Head of caudate nucleus (tissue), 42 donors: ENCODE measurements at places on chromosomes 13 and 19.

DNA sequence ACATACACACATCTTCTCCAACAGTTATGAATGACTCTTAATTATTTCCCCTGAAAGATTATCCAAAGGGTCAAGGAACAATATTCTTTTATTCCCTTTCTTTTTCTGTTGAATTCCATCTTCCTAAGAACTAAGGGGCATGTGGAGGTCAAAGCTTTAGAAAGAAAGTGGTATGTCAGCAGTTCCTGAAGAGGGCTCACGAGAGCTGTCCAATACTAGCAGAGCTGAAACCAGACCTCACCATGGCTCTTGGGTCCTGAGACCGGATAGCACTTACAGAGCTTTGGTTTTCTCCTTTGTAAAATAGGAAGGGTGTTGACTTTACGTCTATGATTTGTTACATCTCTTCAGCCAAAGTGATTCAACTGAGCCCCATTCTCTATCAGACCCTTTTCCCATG is 109.8 kb upstream of the FREM2 start:
- no peak for DNase-seq

- peak; percentile 88 for DNase-seq
These were observed 13.0 kb downstream of the PGLYRP1 start for GRCh38 chr19:46009530-46010510.

DNA sequence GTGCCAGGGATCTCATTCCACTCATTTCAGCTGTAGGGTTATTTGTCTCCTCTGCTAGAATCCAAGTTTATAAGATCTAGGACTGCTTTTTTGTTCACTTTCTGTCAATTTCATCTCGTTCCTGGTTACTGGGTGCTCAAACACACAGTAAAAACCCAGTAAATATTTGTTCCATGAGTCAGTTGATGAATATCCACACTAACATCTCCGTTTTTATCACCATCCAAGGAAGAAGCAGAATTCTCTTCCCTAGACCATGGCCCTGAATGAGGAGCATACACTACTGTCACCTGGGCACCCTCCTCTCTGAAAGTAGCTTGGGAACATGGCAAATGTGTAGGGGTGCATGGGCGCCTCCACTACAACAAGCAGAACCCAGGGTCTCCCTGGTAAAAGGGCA is 390.8 kb downstream of the FOXO1 start:
- no peak for DNase-seq

DNA sequence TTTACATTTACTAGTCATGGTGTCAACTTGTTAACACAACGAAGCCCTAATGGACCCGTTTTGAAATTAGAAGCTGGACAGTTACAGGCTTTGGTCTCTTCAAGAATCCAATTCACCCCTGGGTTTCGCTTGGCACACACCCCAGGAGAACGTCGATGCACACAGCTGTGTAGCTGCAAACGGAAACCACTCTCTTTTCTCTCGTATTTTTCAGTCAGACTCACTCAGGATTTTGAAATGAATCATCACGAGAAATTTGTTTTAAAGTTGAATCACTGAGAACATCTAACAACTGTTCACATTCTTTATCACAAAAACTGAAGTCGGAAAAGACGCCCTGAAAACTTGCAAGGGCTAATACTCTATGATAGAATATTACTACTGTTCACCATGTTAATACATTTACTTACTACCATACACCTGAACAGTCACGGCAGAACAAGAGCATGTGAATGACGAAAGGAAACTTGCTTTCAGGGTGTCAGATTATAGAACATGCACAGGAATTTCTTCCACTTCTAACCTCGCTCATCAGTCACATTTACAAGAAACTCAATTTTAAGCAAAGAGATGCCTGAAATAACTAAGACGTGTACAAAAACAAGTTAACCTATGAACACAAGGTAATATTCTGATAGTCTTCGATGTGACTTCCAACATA is 4.7 kb downstream of the PNMA8A start:
- DNase-seq, result peak; percentile 28

DNA sequence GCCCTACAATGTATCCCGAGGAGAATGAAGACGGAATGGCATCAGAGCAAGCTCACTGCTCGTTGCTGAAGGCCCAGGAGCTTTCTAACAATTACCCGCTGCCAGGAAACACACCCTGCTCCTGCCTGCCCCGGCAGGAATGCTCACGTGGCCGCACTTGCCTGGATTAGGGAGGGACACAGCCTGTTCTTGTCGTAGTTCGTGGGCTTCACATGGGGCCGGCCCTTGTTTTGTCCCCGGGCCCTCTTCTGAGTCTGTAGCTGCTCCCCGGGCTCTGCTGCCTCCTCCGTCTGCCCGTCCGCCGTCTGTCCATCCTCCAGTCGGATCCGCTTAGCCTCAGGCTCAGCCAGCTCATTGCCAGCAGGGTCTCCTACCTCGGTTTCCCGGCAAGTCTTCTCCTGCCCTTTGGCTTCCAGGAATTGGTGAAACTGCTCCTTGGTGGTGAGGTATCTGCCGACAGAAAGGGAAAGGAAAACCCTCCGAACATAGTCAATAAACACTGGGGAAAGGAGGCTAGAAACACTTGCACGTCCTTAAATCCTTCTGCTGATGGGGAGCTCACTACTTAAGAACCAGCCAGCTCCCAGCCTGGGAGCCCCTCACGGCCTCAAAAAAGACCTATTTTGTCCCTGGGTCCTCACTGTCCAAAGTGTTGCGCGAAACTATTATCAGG is 941 bp downstream of the DUS3L start:
- DNase-seq, result no peak

- no peak for DNase-seq
These were observed 14.4 kb upstream of the RUBCNL start for GRCh38 chr13:46401432-46401831.

DNA sequence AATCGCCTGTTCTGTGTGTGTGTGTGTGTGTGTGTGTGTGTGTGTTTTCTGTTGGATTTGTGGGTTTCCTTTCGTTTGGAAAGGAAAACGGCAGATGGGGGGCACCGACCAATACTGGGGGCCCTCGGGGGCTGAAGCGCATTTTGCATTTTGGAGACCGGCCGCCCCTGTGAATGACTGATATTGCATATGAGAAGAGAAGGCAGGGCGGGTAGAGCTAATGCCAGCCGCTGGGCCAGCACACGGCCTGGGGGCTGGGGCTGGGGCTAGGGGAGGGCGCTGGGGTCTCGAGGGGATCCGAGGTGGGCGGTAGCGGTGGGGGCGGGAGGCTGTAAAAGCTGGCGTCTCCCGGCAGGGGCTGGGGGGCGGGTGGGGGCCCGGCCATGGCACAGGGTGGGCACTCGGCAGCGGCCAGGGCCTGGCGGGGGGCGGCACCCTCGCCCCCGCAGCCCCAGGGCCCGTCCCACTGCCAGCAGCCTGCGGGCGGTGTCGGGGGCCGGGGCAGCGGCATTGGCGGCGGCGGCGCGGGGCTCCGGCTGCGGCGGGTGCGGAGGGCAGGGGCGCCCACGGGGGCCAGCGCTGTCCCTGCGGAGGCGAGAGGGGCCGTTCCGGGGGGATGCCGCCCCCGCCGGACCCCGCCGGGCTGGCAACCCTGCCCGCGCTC is 11.2 kb downstream of the ANO8 start:
- DNase-seq, result no peak

DNA sequence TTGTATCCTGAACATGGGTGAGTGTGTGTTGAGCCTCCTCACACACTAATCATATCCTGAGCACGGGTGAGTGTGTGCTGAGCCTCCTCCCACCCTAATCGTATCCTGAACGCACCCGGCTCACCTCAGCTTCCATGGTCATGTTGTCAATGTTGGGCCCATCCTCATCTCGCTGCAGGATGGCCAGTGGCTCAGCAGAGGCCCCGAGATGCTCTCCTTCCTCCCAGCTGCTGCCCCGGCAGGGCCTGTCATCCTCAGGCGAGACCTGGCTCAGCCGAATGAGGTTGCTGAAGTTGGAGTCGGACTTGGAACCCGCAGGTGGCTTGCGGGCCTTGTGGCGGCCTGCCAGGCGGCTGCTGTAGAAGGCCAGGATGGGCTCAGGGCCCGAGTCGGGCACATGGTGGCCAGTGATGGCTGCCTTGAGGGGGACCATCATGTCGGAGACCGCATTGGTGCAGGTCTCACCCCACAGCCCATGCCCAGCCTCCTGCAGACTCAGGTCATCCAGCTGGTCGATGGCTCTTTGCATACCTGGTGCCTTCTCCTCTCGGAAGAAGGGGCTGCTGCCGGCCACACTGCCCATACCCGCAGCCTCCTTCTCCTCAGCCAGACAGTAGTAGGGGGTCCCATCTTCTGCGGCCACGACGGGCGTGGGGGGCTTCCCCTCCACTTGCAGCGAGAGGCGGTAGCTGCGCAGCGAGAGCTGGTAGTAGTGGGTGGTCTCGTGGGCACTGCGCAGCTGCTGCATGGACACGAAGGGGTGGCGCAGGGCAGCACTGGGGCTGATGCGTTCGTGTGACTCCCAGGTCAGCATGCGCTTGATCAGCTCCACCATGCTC is 9.6 kb downstream of the HIPK4 start:
- no peak for DNase-seq

DNA sequence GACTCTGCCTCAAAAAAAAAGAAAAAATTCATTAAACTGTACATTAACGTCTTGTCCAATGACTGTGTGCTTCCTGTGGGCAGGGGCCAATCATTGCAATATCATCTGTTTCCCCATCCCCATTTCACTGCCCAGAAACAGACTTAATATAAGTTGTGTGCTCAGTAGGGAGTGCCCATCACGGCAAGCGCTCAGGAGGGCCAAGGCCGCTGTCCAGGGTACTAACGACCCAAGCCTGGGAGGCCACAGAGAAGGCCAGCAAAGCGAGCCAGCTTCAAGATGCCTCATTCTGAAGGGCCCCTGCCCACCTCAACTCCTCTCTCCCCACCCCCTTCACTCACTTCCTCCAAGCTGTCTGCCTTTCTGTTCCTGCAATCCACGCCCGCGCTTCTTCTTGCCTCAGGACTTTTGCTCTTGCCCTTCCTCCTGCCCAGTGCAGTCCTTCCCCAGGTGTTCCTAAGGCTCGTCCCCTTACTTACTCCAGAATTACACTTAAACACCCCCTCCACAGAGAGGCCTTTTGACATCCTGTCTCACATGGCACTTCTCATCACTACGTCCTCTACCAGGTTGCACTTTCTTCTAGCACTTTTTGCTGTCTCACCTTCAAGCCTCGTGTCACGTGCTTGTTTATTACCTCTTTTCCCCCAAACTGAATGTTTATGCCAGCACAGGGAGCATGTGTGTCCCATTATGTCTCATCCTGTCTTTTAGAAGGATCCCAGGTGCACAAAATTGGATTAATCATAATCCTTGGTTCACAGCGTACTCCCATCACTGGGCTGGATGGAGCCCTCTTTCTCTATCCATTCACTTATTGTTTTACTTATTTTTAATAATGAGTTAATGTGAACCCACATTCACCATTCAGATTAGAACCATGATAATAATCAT is 11.3 kb upstream of the POU2F2 start:
- no peak for DNase-seq

DNA sequence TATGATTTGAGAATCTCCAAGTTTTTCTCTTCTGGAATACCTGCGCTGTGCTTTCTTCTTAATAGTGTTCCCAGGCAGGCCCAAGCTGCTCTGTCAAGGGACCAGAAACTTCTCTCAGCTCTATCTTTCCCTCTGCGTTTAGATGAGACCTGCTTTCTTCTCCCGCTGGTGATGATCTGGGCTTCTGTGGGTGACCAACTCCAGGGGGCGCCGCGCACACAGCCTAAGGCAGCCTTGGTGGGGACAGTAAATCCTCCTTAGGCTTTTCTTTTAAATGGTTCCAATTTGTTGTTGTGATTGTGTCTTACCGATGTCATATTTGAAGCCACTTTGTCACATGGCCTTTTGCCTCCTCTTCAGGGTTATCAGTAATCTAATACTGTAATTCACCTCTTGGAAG is 439.4 kb upstream of the KLF12 start:
- peak; percentile 22 for DNase-seq

DNA sequence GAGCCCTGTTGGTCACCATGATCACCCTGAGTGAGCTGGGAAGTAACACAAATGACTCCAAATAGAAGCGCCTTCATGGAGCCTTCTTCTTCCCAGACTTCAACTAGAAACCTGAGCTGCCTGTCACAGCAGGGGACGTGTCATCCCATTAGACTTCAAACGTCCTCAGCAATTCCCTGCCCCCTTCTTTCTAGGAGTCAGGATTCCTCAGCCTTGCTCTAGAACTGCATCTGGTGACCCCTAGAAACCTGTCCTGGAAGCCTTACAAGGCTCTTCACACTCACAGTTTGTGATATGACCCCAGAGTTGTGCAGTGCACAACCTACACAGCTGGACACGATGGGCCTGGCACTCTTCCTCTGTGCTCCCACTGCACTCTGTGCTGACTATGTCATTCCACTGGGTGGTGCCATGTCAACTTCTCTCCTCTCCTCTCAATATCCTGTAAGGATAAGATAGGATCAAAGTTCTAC is 23.6 kb upstream of the TTYH1 start:
- no peak for DNase-seq

GRCh38 chr13:101390461-101390860 is 25.8 kb downstream of the NALCN start:
- no peak for DNase-seq

- DNase-seq, result no peak
These were observed 12.6 kb downstream of the FFAR2 start for GRCh38 chr19:35460608-35461007.

DNA sequence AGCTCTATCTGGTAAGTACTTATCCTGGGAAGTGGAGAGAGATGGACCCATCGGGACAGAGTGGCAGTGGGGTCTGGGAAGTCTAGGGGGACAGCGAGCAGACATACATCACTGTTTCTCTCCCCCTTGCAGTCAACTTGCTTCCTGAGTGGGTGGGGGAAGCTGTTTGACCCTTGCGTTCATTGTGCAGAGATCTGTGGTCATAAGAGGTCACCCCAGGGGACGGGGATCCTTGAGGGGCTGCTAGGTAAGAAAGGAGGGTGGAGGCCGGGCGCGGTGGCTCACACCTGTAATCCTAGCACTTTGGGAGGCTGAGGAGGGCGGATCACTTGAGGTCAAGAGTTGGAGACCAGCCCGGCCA is 474 bp downstream of the ARHGEF18 start:
- DNase-seq, result no peak

GRCh38 chr13:101858860-101859259 is 406.4 kb downstream of the ITGBL1 start:
- no peak for DNase-seq

DNA sequence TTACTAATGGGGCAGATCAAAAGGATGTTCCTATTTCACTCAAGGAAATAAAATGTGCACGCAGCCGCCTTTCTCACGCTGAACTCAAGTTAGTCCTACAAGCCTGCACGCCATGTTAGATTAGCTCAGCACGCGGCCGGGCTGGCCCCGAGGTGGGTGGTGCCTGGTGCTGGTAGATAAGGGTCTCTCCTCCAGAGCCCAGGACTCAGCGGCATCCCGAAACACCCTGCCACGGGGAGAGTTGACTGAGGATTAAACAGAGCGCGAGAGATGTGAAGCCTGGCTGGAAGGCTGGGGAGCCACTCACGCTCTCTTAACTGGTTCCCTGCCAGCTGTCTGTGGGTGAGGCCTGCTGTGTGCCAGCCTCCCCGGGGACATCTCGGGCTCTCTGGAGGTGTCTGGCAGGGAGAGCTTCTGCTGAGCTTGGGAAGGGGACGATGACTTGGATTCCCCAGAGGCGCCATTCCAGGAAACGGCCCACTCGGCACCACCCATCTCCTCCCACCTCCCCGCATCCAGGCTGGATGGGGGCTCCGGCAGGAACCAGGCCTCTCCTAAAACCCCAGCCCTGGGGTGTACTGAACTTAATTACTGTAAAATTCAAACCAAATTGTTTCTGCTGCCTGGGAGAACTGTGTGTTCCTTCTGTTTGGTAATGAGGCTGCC is 122.2 kb downstream of the KDM4B start:
- no peak for DNase-seq
